ENCODE measurements at places on chromosomes 13 and 19. TPM values are rescaled to one million over a fixed set of nuclear protein-coding genes. Genes with fewer than 3 reads are reported as not detected.

DNA sequence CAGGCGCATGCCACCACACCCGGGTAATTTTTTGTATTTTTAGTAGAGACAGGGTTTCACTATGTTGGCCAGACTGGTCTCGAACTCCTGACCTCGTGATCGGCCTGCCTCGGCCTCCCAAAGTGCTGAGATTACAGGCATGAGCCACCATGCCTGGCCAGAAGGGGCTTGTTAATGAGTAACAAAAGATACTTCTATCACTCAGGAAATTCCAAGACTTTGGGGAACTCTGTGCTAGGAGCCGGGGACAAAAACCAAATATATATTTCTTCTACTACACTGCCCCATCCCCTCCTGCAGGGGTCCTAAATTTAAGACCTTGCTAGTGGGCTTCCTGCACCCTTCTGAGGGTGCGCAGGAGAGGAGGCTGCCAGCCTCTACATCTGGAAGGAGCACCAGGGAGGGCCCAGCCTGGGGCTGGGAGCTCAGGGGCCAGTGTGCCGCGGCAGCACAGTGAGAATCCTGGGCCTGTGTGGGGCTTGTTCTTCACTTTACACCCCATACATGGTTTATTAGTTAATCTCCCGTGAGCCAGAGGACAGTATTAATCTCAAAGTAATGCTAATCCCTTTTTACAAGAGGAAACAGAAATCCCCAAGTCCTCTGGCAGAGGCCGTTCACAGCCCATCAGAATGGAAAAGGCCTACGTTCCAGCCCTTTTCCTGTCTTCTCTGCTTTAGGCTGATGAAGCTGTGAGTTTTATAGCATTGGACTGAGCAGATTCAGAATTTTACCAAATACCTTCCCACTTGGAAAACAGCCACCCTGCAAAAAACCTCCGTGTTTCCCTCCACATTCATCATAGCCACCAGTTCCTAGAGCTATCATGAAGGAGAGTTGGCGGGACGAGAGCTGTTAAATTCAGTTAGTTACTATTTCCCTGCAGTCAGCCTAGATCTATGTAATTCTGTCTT lies 44.4 kb upstream of the NPAS1 start:
- DNase-seq: peak; percentile 88

GRCh38 chr13:45527699-45528462 lies 63.1 kb downstream of the COG3 start:
- DNase-seq: no peak

DNA sequence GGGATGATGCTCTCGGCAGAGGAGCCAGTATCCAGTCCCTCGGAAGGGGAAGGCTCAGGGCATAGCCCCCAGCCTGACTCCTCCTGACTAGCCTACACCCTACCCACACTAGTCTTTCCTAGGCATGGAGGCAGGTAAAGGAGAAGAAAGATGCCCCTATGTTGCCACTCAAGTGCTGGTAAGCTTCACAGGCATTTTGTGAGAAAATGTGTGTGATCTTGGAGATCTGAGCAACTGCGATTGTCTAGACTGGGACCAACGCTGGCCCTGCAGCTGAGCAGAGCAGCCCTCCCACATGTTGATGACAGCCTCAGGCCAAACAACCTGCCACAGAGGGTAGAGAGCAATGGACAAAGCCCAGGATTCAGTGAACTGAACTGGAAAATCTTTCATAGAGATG lies 11.7 kb upstream of the ATP12A start:
- DNase-seq: no peak

GRCh38 chr19:38028913-38029510 lies 122.0 kb downstream of the SIPA1L3 start:
- DNase-seq: peak; percentile 53

- DNase-seq: no peak
Observed at GRCh38 chr13:31674051-31674450, 65.3 kb upstream of the RXFP2 start.

DNA sequence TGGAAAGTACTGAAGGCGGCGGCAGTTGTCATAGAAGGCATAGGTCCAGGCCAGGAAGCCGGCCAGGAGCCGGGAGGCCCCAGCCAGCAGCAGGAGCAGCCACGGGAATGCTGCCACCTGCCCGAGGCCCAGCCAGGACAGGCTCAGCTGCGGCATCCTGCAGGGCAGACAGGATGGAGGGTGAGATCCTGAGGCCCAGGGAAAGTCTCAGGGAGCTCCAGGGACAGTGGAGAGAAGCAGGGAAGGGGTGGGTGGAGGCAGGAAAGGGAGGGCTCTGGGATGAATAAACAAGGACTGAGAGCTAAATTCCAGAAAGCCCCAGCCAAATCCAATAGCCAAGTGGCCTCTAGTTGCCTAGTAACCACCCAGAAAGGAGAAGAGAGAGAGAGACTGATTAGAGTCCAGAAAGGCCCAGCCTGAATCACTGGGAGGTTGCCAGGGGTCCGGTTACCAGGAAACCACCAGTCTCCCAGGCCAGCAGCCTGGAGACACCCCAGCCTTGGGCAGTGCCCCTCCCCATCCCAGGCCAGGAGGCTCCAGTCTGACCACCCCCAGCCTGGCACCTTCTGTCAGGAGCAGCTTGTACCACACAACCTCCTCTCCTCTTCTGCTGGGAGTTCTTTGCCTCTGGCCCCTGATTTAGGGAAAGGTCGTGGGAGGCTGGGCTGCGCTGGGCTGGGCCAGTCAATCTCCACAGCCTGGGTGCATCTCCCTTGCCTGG lies 7.5 kb upstream of the OR10H5 start:
- peak; percentile 96 for DNase-seq

DNA sequence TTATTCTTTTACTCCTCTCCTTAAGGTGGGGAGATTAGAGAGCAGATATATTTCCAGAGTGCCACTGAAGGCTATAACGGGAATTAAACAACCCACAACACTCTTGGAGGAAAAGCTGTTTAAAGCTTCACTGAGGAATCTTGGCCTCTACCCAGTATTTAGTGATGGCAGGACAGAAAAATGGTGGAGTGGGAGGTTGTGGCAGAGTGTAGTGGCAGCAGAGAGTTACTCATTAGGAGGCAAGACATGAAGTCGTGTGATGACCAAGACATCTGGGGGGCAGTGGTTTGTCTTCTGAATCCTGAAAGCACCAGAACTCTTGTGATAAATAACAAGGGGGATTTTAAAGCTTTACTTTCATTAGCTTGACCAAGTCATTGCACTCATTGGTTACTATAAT lies 563.5 kb upstream of the SLITRK5 start:
- DNase-seq: no peak

- DNase-seq: no peak
Observed at GRCh38 chr19:50851620-50852019, 3.1 kb upstream of the KLK3 start.

GRCh38 chr13:111031531-111031961 lies 83.6 kb upstream of the ARHGEF7 start:
- peak; percentile 46 for DNase-seq

- peak; percentile 97 for DNase-seq
Observed at GRCh38 chr19:47225746-47226425, 5.1 kb downstream of the BBC3 start.

GRCh38 chr13:85995788-85996418 lies 196.7 kb upstream of the SLITRK6 start:
- DNase-seq: no peak

DNA sequence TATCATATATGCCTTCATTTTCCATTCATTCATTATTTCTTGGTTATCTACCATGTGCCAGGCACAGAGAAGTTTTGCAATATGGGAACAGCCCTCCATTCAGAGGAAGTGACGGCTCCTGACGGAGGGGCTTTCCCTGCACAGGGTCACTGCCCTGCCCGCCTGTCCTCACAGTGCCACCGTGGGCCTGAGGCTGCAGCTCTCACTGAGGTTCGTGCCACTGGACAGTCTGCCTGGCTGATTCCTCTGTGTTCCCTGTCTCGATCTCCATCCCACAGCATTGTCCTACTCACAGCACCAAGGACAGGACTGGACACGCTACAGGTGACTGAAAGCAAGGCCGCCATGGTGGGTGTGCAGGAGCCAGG lies 92.7 kb downstream of the TSHZ3 start:
- DNase-seq: no peak

DNA sequence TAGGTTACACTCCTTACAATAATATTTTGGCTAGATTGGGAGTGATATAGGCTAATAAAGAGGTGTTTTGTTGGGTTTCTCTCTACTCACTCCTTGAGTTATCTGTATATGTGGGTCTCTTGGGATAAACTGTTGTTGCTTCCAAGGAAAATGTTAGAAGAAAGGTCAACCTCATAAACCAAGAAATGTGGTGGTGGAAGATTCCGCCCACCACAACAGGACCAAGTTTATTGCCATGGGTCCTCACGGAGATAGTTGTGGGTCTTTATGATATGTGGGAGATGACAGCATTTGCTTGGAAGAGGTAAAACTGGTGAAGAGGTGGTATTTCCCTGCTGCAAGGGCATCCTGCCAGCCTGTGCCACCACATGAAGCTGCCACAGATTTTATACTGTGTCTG lies 259.6 kb downstream of the DCLK1 start:
- no peak for DNase-seq

DNA sequence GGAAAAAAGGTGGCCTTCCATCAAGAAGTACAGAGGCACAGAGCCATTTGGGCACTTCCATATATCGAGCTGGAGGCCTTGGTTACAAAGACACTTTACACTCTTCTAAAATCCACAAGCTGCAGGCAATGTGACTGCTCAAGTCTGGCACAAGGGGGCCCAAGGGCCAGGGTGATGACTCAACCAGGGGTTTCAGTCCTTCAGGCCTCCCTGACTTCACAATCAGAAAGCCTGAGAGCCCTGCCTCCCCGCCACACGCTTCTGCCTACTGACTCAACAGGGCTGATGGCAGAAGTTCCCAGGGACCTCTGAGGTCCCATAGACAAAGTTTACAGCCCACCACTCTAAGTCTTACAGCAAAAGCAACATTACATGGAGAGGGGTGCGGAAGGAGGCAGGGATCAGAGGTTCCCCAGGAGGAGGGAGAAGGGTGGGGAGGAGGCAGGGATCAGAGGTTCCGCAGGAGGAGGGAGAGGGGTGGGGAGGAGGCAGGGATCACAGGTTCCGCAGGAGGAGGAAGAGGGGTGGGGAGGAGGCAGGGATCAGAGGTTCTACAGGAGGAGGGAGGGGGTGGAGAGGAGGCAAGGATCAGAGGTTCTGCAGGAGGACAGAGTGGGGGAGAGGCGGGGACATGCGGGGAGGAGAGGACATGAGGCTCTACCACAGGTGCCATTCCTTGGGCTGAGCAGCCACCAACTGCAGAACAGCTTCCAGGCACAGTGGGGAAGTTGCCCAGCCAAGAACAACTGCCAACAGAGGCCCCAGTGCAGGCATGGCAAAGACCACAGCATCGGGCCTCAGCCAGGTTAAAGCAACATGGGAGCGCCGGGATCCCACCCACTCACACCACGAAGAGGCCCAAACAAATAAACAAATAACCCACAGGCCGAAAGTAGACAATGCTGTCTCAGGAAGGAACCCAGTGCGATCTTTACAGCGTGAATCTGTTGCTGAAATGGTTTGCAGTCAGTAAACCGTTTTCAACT lies 52.0 kb downstream of the SLC7A1 start:
- no peak for DNase-seq

DNA sequence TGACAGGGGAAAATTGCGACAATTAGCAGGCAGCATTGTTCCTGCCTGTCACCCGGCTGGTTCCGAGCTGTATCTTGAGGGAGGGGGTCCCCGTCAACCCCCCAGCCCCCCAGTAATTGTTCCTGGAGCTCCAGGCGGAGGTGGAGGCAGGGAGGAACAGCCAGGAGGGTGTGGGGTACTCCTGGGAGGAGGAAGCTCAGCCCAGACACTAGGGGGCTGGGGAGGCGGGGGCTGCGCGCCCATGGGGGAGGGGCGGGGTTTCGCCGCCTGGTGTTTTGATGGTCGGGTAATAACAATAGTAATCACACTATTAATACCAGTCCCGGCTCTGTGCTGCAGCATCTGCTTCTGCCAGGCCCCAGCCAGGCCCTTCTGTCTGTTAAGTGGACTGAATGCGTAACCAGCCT lies 8.6 kb downstream of the NPAS1 start:
- no peak for DNase-seq

GRCh38 chr19:49716154-49716553 lies 25.2 kb downstream of the CPT1C start:
- DNase-seq: no peak

GRCh38 chr19:14379294-14380065 lies 1.8 kb upstream of the ADGRE5 start:
- DNase-seq: peak; percentile 64

- DNase-seq: peak; percentile 91
Observed at GRCh38 chr13:106533101-106533942, 2.1 kb downstream of the EFNB2 start.

DNA sequence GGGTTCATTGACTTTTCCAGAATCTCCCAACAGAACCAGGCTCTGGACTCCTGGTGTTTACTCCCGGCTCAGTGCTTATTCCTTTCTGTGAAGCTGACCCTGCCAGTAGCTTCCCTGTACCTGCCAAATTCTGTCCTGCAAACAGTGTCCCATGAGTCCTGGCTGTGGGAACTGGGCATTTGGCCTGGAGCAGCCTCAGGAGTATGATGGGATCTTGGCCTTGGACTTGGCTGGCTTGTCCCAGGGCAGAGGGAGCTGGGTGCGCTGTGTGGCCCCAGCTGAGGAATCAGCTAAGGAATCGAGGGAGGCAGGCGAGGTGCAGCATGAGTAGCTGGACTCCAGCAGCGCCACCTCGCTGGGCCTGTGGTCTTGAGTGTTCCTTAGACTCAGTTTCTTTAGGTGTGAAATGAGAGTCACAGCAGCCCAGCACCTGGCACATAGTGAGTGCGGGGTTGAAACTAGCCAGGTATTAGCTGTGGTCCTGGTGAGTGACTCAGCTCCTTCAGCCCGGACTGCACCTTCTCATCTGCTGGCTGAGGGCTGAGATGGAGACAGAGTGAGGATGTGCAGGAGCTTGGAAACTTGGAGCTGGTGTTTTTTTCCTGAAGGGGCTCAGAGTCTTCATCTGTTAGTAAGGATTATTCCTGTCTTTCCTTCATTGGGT lies 10.4 kb downstream of the CLASRP start:
- no peak for DNase-seq

DNA sequence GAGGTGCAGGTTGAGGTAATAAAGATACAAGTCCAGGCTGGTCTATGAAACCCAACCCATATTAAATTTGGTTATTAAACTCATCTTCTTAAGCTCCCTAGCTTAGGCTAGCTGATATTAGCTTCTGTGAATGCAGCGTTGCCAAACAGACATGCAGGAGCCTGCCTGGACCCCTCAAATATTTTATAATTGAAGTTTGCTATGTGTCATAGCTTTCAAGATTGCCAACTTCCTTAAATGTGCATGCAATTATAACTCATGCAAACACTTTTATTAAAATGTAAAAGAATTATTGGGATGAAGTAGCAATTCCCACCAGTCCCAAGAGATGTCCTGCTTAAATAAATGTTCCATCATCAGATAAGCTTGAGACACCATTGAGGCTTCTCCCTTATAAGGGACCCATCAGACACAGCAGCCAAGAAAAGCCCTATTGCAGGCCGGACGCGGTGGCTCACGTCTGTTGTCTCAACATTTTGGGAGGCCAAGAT lies 51.3 kb downstream of the MBNL2 start:
- DNase-seq: no peak

- peak; percentile 64 for DNase-seq
Observed at GRCh38 chr13:75404726-75405125, 77.2 kb downstream of the TBC1D4 start.

GRCh38 chr13:110684388-110685056 lies 21.4 kb downstream of the CARS2 start:
- DNase-seq: no peak

GRCh38 chr13:74574964-74575728 lies 440.9 kb upstream of the KLF12 start:
- no peak for DNase-seq

- DNase-seq: peak; percentile 59
Observed at GRCh38 chr19:53808710-53809125, 15.4 kb downstream of the NLRP12 start.

Gene ZNF432
- total RNA-seq: 11.0 TPM

Gene USPL1
- 18.0 TPM for total RNA-seq

Gene YJU2
- total RNA-seq: 15.0 TPM

Gene ZNF555
- 16.6 TPM for total RNA-seq

Gene ZNF93
- total RNA-seq: 10.5 TPM

Gene TEX101
- total RNA-seq: not detected

Gene ZNF625
- 11.5 TPM for total RNA-seq
